Stimulated activated CD4-positive, alpha-beta T cell treated with anti-CD3 and anti-CD28 coated beads, Interleukin-12 subunit alpha, Interleukin-12 subunit beta, amount 100 ng/mL, for 48 hours (primary cell): ENCODE measurements at places on chromosomes 5 and 9.

DNA sequence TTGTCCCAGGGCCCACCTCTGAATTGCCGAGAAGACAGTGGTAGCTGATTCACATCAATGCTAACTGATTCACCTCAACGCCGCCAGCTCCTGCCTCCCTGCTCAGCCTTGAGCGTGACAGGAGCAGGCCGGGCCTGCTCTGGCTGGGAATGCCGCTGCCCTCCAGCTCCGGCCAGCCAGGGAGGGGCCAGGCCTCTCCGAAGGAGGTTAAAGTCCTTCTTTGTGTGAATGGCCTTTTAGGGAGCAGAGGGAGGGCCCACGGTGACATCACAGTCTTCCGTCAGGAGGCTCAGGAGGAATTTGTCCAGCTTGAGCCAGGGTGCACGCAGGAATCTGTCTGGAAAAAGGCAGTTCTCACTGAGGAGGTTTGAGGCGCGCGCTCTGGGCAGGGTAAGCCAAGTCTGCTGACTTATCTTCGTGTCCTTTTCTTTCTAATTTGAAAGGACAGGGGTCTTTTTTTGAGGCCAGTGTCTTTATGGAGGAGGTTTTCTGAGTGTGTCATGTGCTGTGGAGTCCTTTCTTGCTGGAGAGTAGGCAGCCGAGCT, 82.7 kb downstream of the C9orf152 start:
- DNase-seq = no peak

GRCh38 chr5:23977997-23978396, 470.6 kb downstream of the PRDM9 start:
- DNase-seq = peak; percentile 1

DNA sequence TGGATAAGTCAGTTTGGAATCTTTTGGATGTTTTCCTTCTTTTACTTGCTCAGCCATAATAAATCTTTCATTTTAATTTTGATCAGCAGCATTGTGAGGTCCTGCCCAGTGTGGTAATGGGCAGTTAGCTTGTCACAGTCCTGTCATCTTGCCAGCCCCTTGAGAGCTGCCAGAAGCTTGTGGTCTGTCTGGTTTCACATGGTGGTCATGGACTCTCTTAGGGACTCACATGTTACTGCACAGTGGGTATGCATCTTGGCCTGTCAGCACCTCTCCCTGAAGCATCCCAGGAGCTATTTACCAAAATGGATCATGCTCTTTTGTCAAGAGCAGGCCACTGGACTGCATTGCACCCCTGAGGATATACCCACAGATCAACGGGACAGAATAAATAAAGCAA, 60.3 kb downstream of the DAPK1 start:
- DNase-seq = no peak

- DNase-seq = no peak
These were observed 39.3 kb downstream of the CEP72 start for GRCh38 chr5:651296-652022.

DNA sequence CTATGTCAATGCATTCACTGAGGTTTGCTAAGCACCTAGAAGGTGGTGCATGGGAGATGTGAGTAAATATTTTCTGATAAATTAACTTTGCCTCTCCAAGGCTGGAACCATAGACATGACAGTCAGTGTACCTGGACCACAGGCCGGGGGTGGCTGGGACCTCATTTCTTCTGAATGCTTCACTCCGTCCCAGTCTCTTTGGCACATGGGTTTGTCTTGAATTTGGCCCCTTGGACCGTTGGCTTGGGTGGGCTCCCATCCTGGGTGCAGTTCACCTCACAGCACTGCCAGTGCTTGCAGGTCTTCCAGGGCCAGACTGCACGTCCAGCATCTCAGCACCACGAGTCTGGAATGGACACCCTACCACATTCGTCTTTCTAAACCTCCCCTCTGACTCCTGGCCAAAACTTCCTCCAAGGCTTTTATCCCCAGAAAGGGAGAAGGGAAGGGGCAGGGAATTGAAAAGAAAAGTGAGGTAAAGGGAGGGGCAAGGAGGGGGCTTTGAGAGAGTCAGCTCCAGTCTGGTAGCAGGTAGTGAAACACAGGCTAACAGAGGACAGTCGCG, 267.8 kb downstream of the MED10 start:
- DNase-seq = no peak

DNA sequence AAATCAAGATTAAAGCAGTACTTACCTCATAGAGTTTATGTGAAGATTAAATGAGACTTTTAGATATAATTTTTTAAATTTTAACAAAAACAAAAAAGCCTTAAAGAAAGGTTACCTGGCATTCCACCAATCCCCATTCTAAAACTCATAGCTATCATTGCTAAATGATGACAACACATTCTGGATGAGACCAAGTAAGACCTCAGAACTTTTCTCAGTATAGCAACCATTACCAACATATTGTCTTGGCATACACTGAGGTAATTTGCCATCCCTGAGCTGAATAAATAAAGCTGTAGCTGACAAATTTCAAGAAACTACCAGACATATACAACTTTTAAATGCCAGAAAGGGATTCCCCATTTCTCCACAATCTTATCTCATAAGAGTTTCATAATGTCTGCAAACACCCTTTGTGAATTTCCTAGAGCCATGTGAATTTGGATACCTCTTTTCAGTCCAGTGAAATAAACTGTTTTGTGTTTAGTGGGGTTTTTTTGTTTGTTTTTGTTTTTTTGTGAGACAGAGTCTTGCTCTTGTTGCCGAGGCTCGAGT, 29.5 kb downstream of the RANBP3L start:
- DNase-seq = no peak

- no peak for DNase-seq
These were observed 104.6 kb upstream of the RETREG1 start for GRCh38 chr5:16721151-16722096.

GRCh38 chr9:6183227-6183551, 32.4 kb upstream of the IL33 start:
- DNase-seq = no peak

DNA sequence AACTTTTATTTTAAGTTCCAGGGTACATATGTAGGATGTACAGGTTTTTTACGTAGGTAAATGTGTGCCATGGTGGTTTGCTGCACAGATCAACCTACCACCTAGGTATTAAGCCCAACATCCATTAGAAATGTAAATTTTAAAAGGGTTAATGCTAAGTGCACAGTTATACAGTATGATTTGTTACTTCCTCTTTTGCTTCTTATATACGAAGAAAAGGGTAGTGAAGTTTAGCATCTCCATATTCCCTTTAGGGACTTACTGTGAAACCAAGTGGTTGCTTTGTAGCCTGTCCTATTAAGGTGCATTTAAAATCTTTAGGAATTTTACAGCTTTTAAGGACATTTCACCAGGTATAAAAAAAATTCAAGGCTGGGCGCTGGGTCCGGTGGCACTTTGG, 46.4 kb downstream of the RBM27 start:
- DNase-seq = no peak

GRCh38 chr9:7388755-7389154, 410.8 kb downstream of the DMAC1 start:
- DNase-seq = no peak

DNA sequence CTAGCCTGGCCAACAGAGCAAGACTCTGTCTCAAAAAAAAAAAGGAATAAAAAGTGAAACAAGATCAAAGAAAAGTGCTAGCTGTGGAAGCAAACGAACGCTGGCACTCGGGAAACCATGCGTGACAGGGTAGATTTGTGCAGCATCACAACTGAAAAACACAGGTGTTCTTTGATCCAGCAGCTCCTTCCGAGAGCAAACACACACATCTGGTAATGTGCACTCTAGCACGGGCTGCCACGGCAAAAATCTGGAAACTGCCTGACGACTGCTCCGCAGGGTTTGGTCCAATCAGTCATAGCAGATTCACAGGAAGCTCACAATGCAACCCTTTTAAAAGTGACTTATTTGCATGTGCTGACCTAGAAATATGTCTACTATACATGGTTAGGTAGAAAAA, 80.0 kb downstream of the SYK start:
- DNase-seq = no peak

DNA sequence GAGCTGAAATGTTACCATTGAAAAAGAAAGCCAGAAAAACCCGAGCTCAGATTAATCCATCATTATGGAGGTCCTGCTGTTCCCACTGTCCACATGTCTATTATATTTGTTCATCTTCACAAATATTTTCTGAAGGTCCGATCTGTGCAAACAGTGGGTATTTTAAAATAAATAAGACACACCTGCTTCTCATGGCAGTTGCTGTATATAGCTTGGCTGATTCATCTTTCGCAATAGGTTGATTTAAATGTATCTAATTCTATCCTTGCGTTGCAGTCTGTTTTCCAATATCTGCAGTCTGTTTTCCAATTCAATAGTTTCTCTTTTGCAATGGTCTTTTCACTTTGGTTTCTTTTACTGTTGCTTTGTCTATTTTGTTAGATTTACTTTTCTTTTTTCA, 87.4 kb upstream of the PCA3 start:
- no peak for DNase-seq

DNA sequence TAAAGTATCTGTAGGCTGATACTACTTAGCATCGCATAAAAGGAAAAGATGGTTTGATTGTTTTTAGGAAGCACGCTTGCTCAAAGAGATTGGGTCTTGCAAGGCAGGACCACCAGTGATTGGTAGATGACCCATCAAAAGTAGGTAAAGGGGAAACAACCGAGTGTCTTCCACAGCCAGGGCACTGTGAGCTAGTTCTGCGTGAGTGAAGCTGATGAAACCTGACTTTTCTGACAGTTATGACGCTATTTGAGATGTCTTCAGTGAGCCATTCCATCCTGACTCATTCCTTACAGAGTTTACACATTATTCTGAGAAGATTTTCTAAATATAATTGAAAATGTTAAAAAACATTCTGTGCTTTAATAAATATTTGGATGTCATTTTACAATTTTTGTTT, 49.7 kb downstream of the BASP1 start:
- DNase-seq = no peak

GRCh38 chr5:173318881-173319620, 9.2 kb downstream of the STC2 start:
- DNase-seq = no peak

DNA sequence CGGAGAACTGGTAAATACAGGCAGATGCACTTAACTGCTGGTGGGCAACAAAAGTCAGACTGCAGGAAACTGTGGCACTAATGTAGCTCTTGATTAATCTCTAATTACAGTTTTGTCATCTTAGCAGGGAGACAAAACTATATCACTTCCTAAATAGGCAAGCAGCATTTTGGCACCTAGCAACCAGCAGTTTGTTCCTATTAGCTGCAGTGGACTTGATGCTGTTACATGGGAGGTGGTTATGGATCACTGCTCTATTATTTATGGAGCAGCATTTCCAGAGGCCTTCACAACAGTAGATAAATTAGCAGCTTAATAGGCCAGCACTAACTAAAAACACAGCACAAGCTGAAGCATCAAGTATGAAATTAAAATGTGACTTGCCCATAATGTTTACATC, 518.3 kb upstream of the ITGA1 start:
- DNase-seq = no peak

- DNase-seq = peak; percentile 12
These were observed 244.0 kb downstream of the ARHGAP26 start for GRCh38 chr5:143014017-143014651.
